Stimulated activated CD8-positive, alpha-beta memory T cell treated with anti-CD3 and anti-CD28 coated beads, Interleukin-7, amount 100 ng/mL, for 4 hours (primary cell): ENCODE measurements at places on chromosomes 11 and 22.

DNA sequence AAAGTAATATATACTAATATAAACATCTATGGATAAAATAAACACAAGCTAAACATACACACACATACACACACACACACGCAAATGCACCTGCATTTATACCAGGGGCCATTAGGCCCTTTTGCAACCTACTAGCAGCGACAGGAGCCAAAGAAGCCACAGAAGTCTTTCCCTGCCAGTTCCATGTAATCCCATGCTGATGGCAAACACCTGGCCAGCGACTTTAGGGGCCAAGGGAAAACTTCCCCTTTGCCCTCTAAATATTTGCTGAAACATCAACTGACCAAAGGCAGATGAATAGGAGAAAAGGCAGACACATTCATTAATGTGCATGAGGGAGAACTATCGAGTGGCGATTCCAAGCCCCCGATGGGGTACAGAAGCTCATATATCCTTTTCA lies 14.8 kb upstream of the P2RY2 start:
- no peak for DNase-seq

GRCh38 chr22:32737811-32738497 lies 63.6 kb upstream of the TIMP3 start:
- no peak for DNase-seq

- no peak for DNase-seq
Measured at GRCh38 chr11:1060410-1060809, 14.3 kb upstream of the MUC2 start.

DNA sequence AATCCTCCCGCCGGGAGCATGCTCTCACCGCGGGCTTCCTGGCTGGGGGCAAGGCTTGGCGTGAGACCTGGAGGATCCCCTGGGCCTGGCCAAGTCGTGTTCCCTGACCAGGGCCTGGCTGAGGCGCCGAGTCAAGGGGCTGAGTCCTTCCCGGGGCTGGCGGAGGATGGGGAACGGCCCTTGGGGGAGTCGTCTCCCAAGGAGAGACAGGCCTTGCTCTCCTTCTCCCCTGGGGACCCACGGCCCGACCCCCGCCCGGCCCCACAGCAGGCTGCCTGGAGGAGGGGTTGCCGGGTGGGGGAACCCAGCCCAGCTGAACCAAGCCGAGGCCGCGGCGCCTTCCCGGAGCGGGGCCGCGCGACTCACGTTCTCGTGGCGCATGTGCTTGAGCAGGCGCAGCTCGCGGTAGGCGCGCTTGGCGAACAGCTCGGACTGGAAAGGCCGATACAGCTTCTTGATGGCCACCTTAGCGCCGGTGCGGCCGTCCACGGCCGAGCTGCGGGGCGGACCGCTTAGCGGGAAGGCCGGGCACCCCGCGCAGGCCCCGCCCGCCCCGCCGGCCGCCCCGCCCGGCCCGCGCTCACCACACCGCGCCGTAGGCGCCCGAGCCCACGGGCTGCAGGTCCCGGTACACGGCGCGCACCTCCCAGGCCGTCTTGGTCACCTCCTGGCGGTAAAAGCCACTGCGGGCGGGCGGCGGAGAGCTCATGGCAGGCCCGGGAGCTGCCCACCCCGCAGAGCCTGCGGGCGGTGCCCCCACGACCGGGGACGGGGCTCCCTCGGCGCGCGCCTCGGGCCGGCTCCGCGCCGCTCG lies 475 bp downstream of the MAPK12 start:
- no peak for DNase-seq

- DNase-seq = no peak
Measured at GRCh38 chr11:19725379-19726079, 12.9 kb downstream of the NAV2 start.

DNA sequence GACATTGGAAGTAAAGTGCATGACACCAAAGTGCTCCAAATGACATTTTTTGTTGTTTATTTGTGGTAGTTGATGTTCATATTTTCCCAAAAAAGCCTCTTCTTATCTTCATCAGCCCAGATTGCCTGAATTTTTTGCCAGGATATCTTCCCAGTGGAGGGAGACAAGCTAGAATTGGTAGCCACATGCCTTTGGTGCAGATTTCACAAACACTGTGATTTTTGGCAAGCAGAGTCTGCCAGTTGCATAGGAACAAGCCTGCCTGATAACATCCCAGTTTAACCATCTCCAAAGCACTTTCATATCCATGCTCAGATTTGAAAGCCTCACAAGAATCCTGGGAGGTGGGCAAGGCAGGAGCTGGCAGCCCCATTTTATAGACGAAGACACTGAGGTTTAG lies 102.3 kb upstream of the SYT13 start:
- no peak for DNase-seq

GRCh38 chr11:130546901-130547694 lies 98.7 kb downstream of the ADAMTS15 start:
- DNase-seq = no peak
